ENCODE measurements at places on chromosomes 3 and 15.
A peak's percentile ranks its signal among the peaks of the same experiment; 100 is the strongest.

GRCh38 chr3:29312960-29313452, 32.1 kb downstream of the RBMS3 start:
- no peak for DNase-seq

DNA sequence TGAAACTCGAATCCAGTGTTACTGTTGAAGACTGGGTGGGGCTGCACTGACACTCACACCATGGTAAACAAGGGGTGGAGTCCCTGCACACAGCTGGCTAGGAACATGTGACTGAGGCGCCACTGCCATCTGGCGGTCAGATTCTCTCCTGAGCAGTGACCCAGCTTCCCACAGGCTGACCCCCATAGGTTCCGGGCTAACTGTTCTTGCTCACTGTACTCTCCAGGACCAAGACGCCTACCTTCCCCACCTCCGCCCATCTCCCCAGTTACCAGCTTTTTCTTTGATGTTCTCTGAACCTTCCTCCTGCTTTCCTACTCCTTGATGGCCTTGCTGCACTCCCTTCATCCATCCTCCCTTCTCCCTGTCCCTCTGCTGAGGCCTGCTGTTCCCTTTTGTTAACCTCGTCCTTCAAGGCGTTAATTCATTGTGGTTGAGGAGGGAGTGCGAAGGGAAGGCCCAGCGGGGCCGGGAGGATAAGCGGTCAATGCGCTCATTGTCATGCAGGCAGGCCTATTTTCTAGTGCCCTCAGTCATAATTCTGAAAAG, 115.2 kb downstream of the ATP8B4 start:
- peak; percentile 12 for DNase-seq

DNA sequence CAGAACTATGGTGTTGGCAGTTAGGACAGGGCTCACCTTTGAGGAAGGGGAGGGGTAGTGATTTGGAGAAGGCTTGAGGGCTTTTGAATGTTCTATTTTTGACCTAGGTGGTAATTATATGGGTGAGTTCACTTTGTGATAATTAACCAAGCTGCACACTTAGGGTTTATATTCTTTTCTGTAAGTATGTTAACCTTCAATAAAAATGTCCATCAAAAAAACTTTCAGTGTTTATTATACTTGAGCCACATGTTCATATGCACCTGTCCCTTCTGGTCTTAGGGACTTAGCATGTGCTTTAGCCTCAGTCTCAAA, 28.4 kb downstream of the PDE8A start:
- no peak for DNase-seq

- DNase-seq: no peak
Observed at GRCh38 chr3:10286596-10287295, 6.0 kb downstream of the GHRL start.

DNA sequence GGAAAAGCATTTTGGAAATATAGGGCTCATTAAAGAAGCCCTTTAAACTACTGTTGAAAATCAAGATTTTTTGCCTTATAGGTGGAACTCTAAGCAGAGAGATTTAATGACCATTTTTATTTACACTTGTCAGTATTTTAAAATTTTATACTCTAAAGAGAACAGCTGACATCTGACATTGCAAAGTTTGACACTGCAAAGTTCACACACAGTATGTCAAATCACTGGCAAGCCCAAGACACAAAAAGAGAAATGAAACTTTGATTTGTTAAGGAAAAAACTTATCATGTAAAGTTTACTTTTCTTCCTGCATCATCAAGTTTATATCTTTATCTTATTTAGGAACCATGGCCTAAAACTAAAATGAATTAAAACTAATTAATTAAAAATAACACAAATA, 40.2 kb downstream of the DPH6 start:
- no peak for DNase-seq
